ENCODE measurements at places on chromosomes 5 and 9. TPM values are rescaled to one million over a fixed set of nuclear protein-coding genes. Genes with fewer than 3 reads are reported as not detected.

SHB gene
- 0.31 TPM for polyA plus RNA-seq

SLC45A2 gene
- polyA plus RNA-seq, result not detected

MYMK gene
- polyA plus RNA-seq, result not detected

SAXO1 gene
- not detected for polyA plus RNA-seq

TLN1 gene
- 93.0 TPM for polyA plus RNA-seq

GZMA gene
- polyA plus RNA-seq, result 2.6 TPM

TMEM171 gene
- polyA plus RNA-seq, result not detected

PPWD1 gene
- polyA plus RNA-seq, result 7.7 TPM

SOX30 gene
- not detected for polyA plus RNA-seq

PDCD1LG2 gene
- 0.41 TPM for polyA plus RNA-seq

WDR38 gene
- polyA plus RNA-seq, result not detected

FOXD4L6 gene
- not detected for polyA plus RNA-seq

HAVCR2 gene
- 45.0 TPM for polyA plus RNA-seq

ZNF483 gene
- polyA plus RNA-seq, result not detected

CDC23 gene
- polyA plus RNA-seq, result 4.3 TPM

CDH9 gene
- not detected for polyA plus RNA-seq

PRLR gene
- 0.88 TPM for polyA plus RNA-seq

TMEM252 gene
- polyA plus RNA-seq, result not detected

CDH12 gene
- polyA plus RNA-seq, result not detected

ZNF883 gene
- polyA plus RNA-seq, result not detected

HEMGN gene
- polyA plus RNA-seq, result not detected

C9orf50 gene
- not detected for polyA plus RNA-seq

PCDHGA9 gene
- not detected for polyA plus RNA-seq

AK8 gene
- polyA plus RNA-seq, result not detected

SARDH gene
- polyA plus RNA-seq, result not detected

SEC16A gene
- polyA plus RNA-seq, result 19.1 TPM

DMRT3 gene
- polyA plus RNA-seq, result not detected

DBH gene
- not detected for polyA plus RNA-seq

PAIP1 gene
- polyA plus RNA-seq, result 49.2 TPM

HK3 gene
- polyA plus RNA-seq, result 174 TPM

All from CD14-positive monocyte (primary cell).